ENCODE measurements at places on chromosomes 4 and X.

- no peak for DNase-seq
Observed at GRCh38 chrX:76127341-76127740, 45.5 kb upstream of the PBDC1 start.

DNA sequence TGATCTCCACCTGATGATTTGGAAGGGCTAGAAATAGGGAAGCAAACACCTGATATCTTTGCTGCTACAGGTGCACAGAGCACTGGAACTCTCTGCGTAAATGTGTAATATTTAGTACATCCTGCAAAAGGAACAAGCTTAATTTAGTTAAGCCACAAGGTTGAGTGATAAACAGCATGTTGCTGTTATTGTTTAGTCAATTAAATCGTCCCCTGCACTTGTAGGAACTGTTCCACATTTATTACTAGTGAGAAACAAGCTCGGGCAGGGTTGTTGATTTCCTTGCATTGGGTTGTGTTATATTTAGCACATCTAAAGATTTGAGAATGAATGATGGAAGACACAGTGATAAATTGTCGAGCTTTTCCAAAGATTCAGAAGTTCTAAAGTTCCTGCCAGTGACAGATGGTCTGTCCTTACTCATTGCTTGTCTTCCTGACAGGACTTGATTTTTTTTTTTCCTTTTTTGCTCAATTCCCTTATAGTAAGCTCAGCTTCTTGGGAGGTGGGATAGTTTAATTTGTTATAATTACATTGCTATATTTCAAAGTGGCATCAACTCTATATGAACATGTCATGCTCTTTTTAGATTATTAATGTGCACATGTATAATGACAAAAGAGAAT, 627.0 kb upstream of the ATOH1 start:
- no peak for DNase-seq

- DNase-seq, result no peak
Observed at GRCh38 chr4:16952462-16952871, 54.0 kb upstream of the LDB2 start.

- no peak for DNase-seq
Observed at GRCh38 chrX:39152106-39152649, 350.9 kb downstream of the MID1IP1 start.

GRCh38 chr4:128916832-128917231, 107.3 kb downstream of the JADE1 start:
- peak; percentile 46 for DNase-seq

- DNase-seq, result no peak
Observed at GRCh38 chrX:95884186-95884585, 800.5 kb upstream of the DIAPH2 start.

- no peak for DNase-seq
Observed at GRCh38 chr4:129747756-129748155, 651.8 kb downstream of the C4orf33 start.

GRCh38 chrX:112645774-112646173, 34.0 kb downstream of the LHFPL1 start:
- no peak for DNase-seq

GRCh38 chrX:10444204-10444603, 176.2 kb downstream of the MID1 start:
- DNase-seq, result no peak

DNA sequence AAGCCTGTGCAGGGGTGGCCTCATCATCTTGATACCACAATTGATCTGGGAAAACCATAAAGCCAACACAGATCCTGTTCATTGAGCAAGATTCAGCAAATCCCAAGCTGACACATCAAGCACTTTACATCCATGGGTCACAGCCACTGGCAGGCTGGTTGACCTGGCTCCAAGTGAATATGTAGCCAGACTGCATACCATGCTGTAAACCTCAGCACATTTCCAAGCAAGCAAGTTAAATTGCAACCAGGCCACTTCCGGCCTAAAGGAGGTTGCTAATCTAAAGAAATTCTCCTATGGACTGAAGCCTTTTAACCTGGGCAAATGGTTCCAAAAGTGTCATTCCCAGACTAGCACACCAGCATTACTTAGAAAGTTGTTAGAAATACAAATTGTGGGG, 54.4 kb upstream of the USP26 start:
- DNase-seq, result no peak

DNA sequence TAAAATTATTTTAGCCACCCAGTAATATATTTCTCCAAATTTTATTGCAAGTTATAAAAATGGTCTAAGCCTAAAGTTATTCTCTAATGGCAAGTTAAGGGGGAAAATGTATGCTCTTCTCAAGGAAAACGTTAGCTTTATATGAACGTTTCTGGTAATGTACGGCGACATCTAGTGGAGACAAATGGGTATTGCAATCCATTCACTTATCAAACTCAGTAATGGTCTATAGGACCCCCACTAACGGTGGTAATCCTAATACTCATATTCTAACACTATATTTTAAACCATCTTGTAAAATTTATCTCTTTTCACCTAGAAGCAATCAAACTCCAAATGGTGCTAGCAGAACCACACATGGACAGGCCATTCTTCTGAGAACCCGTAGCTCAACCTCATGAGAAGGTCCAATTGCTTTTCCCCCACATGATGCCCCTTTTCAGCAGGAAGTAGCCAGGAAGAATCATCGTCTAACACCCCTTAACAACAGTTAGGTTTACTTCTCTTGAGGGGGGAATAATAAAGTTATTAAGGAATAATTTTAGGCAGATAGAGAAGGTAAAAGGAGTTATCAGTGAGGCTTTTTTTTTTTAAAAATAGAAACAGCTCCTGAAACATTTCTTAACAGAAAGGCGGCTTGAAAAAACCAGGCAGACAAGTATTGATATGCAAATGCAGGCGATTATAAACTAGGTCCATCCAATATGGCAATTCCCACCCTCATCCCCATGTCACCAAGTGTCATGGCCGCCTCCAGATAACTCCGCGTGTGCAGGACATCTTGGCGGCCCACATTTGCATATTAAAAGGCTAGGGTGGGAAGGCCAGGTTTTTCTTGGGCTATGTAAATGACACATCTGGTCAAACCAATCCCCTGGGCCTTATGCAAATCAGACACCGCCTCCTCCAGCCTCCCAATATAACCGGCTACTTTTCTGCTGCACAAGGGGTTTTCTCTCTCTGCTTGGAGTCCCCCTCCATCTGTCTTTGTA, 35.0 kb downstream of the NUDT11 start:
- peak; percentile 2 for DNase-seq

GRCh38 chr4:92236877-92237276, 66.9 kb upstream of the GRID2 start:
- no peak for DNase-seq

GRCh38 chrX:119757979-119758730, at the start of gene SOWAHD:
Gene SOWAHD, plus strand, starts transcription at chrX:119758588. Its CDS starts 80 bp downstream, at chrX:119758668.
- no peak for DNase-seq

GRCh38 chr4:88802138-88802537, 104.5 kb upstream of the NAP1L5 start:
- no peak for DNase-seq

DNA sequence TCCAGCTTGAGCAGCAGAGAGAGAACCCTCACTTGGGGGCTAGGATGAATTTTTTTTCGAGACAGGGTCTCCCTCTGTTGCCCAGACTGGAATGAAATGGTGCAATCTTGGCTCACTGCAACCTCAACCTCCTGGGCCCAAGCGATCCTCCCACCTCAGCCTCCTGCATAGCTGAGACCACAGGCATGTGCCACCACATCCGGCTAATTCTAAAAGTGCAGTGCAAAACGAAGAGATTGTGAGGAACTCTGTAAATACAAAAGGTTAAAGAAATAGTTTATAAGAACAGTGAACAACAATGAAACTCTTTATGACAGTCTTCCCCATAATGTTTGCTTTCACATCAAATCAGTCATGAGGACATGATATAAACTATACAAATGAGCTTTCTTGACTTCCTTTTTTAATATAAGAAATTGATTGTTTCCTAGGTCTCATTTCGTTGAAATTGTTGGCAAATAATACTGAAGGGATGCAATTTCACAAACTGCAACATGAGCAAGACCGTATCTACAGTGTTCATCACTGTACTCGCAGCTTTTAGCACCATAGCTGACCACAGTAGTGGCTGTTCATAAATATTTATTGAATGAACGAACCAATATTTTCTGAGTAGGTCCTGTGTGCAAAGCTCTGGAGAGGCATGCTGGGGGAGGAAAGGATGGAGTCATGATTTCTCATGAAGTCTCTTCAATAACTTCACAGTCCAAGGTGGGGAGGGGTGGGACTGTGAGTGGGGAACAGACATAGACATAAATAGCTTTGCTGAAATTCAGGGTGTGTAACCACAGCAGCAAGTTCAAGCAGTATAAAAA, 116.1 kb downstream of the SHROOM3 start:
- DNase-seq, result no peak

GRCh38 chr4:65071564-65071963, 598.7 kb downstream of the EPHA5 start:
- no peak for DNase-seq

- no peak for DNase-seq
Observed at GRCh38 chrX:24023972-24024669, 2.9 kb downstream of the KLHL15 start.

- no peak for DNase-seq
Observed at GRCh38 chr4:107035819-107036583, at the start of gene DKK2. Gene DKK2, minus strand, starts transcription at chr4:107036313. Its CDS starts 722 bp downstream, at chr4:107035591.

DNA sequence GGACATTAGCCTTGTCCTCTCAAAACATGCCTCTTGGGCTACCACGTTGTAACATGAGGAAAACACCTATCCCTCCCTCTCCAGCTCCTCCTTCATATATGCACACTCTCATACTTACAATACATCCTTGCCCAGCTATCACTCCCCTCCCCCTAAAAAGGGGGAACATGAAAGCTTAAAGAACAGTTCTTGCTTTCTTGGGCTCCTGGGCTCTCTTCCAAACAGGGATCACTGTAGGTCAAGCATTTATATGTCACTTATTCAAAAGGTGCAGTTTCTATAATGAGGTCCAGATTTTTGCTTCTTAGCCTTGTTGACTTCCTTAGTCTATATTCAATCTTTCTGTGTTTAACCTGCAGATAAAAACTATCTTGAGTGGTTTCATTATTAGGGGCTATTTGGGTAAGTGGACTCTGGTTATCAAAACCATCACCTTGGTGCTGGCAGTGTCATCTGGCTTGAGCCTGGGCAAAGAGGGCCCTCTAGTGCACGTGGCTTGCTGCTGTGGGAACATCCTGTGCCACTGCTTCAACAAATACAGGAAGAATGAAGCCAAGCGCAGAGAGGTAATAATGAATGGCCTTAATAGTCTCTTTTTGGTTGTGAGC, 119.4 kb downstream of the AKAP4 start:
- DNase-seq, result no peak

DNA sequence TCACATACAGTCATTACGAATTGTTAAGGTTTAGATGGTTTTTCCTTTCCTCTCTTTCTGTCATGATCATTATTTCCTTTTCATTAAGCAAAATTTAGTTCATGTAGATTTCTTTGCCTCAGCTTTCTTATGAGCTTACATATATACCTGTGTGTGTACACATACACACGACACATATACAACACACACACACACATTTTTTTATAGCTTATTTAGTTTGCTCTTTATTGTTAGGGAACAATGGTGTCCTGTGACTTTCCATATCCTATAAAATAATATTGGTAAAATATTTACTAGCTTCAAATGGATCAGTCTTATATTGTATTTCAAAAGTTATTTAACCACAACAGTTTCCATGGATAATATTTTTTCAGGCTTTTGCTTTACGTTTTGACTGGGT, 840.7 kb downstream of the PCDH18 start:
- DNase-seq, result no peak

DNA sequence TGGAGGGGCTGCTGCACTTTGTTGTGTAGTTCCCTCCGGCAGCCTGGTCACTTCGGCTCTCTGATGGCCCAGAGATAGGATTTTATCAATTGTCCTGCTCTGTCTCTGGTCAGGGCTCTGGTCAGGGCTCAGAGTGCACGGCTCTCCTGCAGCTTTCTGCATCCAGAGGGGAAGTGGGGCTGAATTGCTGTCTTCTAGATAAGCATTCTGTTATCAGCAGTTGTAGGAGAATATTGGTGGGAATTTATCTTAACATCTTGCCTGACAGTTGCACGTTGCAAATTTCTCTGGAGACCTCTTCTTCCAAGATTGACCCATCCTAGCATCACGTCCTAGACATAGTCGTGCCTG, 62.8 kb downstream of the FAM193A start:
- DNase-seq, result no peak

DNA sequence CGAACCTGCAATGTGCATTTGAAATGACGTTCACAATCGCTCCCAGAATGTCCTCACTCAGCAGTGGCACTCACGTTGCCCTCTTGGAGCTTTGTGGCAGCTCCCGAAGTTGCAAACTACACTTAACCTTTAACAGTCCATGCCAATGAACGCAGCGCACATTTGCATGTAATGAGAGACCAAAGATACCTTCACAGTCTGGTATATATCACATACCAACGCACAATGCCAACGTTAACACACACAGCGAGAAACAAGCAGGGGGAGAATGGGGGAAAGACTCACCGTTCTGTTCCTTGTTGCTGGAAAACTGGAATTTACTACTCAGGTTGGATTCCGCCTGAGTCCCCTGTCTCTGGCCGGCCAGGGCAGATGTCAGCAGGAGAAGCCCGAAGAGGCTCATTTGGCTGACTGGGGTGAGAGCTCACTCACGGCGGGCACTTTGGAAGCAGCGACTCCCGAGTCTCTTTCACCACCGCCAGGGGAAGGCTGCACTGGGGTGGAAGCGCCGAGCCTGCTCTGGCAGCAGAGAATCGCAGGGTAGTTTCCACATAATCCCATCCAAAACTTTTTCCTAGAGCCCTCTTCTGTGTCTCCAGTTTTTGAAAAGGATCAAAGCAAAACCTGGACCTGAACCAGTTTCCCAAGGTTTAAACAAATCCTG, 966 bp downstream of the PDGFC start:
- no peak for DNase-seq

GRCh38 chr4:184853436-184853835, 27.7 kb upstream of the ACSL1 start:
- no peak for DNase-seq

GRCh38 chrX:131237363-131237762, 51.7 kb downstream of the IGSF1 start:
- no peak for DNase-seq

GRCh38 chrX:10158279-10159144, 1.7 kb downstream of the CLCN4 start:
- no peak for DNase-seq

GRCh38 chrX:46643636-46644035, 70.1 kb downstream of the CHST7 start:
- no peak for DNase-seq

- DNase-seq, result no peak
Observed at GRCh38 chrX:12113321-12113720, 25.0 kb upstream of the FRMPD4 start.

DNA sequence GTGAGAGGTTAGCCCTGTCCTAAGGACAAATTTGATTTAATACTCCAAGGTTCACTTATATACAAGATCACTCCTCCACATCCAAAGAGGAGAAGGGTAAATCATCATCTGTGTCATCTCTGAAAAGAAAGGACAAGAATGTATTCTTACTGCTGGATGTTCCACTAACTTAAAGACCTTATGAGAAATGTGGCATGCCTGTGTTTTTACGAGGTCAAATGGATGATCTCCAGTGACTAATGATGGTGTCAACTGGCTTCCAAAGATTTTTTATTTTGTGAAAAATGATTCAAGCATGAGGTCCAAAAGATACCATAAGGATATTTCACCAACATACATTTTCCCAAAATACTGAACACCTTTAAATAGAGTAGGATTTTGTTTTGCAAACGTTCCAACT, 143.4 kb downstream of the PTCHD1 start:
- DNase-seq, result no peak

GRCh38 chrX:33041141-33041540, 170.2 kb downstream of the DMD start:
- DNase-seq, result no peak

- DNase-seq, result no peak
Observed at GRCh38 chrX:21840193-21840545, 752 bp downstream of the MBTPS2 start.

All from GM12864 (cell line).